ENCODE measurements at places on chromosomes 1 and 21.

GRCh38 chr1:14522926-14523241 lies 75.6 kb upstream of the KAZN start:
- DNase-seq = peak; percentile 28

GRCh38 chr1:78284354-78284753 lies 206.4 kb upstream of the PTGFR start:
- DNase-seq = no peak

GRCh38 chr1:147618077-147618569 lies 52.2 kb downstream of the ACP6 start:
- DNase-seq = no peak

GRCh38 chr1:223725578-223725977 lies 13.2 kb downstream of the CAPN2 start:
- no peak for DNase-seq

- DNase-seq = no peak
Measured at GRCh38 chr1:159941591-159942560, 3.5 kb downstream of the IGSF9 start.

- no peak for DNase-seq
Measured at GRCh38 chr1:216499581-216500272, 76.5 kb upstream of the USH2A start.

DNA sequence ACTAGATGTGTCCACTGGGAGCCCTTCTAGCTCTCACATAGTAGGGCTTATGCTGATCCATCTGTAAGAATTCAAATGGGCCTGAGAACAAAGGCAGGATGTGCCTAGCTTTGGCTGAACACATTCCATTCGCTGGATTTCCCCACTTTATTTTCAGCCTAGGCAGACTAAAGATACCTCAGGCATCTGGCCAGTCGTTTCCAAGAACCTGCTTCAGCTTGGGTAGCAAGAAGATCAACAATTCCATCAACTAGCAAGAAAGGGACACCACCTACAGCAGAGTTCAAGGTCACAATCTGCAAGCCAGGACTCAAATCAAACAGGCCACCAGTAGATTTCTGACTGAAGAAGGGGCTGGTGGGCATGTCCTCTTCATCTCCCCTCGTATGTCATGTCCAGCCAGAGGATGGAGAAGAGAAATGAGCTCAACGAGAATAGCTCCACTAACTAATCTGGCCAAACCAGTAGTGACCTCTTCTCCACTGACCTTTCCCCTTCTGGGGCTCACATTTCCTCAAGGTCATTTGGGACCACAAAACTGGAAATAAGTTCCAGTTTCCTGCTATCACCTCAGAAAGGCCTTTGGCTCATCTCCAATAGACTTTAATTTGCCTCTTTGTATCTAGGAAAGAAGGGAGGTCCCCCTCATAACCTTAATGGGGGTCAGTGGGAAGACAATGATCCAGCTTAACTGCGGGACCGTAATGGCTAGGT lies 14.2 kb downstream of the TXNIP start:
- DNase-seq = no peak

DNA sequence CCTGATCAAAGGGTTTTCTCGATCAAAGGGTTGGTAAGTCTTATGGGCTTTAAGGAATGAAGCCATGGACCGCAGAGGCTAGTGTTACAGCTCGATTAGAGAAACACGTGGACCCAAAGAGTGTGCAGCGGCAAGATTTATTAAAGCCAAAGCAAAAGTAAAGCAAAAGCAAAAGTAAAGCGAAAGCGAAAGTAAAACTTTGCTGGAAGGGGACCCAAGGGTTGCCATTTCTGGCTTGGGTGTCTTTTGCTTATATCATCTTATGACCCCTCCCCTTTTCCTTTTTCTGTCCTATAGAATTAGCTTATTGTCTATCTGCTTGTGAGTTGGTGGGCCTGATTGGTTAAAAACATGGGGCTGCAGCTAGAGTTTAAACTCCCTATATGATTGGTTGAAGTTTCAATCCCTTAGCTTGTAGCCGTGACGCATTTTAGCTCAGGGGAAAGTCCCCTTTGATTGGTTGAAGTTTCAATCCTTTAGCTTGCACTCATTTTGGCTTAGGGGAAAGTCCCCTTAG lies 957.0 kb downstream of the AMY1C start:
- peak; percentile 12 for DNase-seq

- no peak for DNase-seq
Measured at GRCh38 chr1:32028746-32029145, 15.1 kb downstream of the KHDRBS1 start.

GRCh38 chr1:153774026-153774595 lies 1.1 kb upstream of the SLC27A3 start:
- DNase-seq = no peak

- DNase-seq = no peak
Measured at GRCh38 chr1:206833801-206834200, 31.6 kb upstream of the IL20 start.

DNA sequence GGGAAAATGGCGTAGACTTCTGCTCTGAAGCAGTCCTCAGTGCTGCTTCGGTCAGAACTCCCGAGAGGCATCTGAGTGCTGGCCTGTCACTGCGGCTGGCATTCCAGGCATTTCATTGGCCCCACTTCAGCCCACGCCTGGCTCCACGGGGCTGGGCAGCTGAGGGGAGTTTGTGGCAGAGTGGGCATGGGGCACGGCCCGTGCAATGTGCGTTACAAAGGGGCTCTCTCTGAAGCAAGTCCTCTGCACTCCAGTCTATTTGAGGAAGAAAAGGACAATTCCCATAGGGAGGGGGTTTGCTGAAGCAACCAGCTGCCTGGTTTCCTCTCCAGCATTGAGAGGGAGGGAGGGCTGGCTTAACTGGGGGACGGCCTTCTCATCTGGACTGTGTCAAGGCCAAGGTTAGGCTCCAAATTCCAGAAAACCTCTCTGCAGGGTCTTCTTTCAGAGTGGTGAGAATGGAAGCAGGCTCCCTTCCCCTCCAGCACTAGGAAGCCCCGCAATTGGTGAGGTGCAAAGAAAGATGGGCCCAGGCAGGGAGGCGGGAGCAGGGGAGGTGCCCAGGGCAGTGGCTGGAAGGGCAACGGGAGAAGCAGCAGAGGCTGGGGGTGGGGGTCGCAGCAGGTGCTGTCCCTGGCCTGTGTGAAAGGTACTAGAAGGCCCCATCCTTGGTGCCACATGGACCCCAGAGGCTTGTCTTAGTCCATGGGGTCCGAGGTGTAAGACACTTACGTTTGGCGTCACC lies 21.1 kb upstream of the GPR157 start:
- DNase-seq = no peak

- no peak for DNase-seq
Measured at GRCh38 chr1:192811594-192812239, 2.9 kb downstream of the RGS2 start.

DNA sequence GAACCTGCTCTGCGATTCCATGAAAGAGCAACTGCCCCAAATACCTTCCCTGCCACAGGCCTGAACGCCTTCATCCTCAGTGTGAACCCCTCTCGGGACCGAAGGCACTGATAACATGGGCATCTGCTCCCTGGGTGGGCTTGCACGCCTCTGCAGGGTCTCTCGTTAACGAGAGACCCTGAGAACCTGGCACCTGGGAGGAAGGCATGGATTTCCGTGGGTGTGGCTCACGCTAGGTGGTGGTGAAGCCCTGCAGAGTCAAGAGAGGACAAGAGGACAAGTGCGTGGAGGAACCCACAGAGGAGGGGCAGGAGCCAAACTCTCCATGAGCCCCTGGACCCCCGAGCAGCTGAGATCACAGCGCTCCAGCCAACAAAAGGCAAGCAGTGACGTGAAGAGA lies 26.8 kb upstream of the COL6A2 start:
- DNase-seq = no peak

GRCh38 chr21:18041012-18041411 lies 203.6 kb upstream of the CHODL start:
- peak; percentile 62 for DNase-seq

GRCh38 chr1:27686223-27686990 lies 14.4 kb upstream of the IFI6 start:
- peak; percentile 6 for DNase-seq

DNA sequence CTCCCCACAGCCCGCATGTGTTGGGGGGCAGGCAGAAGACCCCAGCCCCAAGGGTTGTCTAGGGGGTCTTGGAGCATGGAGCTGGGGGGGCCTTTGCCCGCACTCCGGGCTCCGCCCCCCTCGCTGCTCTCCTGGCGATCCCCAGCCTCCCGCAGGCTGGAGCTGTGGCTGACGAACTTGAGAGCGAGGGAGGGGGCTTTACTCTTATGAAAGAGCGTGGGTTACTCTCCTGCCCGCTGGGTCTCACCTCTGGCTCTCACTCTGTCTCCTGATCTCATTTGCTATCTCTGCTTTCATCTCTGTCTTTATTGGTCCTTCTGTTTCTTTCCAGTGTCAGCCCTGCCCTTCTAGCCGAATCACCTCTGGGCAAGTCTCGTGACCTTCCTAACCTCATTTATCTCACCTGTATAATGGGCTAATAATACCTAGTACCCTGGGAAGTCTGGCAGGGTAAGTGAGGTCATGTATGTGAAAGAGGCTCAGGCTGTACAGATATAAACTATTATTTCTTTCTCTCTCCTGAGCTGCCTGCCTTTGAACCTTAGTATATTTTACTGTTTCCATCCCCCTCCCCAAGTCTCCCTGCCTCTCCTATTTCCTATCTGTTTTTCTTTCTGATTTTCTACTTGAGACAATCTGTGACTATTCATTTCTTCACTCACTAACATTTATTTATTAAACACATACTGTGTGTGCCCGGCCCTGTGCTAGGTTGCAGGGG lies 731 bp downstream of the EFNA4 start:
- DNase-seq = peak; percentile 70

DNA sequence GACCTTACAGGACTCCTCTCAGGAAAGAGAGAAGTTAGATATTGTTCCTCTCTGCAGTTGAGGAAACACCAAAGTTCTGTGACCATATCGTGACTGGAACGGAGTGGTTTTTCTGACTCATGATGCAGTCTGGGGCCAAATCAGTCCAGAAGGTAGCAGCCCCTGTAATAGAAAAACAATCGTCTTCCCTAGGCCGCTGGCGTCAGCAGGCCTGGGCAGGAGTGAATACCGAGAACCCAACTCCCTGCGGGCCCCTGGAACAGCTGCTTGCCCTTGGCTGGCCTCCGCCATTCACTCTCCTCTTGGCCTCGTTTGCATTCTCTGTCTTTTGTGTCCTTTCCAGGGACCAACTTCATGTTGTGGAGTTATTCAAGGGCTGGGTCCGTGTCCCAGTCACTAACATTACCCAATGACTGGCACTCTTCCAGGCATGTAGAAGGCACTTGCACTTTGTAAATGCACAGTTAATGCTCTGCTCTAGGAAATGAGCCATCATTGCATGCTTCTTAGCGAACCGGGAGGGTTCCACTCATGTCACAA lies 10.9 kb upstream of the CD101 start:
- DNase-seq = no peak

- DNase-seq = no peak
Measured at GRCh38 chr1:92554216-92554615, 67.5 kb upstream of the GFI1 start.

- DNase-seq = no peak
Measured at GRCh38 chr1:61638911-61639605, 85.9 kb downstream of the TM2D1 start.

DNA sequence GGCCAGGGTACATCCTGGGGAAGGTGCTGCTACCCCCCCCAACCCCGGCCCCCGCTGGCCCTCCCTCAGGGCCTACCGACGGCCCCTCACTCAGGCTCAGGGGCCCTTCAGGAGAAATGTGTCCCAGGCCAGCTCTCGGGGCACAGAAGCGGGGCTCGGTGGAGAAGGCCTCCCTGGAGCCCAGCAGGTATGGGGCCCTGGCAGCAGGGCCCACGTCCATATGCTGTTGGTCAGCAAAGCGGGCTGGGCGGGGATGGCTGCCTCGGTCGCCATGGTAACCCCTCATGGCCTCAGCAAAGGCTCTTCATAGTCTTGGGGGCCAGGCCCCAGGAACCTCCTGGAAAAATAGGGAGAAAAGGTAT lies 24.4 kb downstream of the DLGAP3 start:
- no peak for DNase-seq

GRCh38 chr1:182806015-182806678 lies 16.6 kb downstream of the NPL start:
- no peak for DNase-seq

GRCh38 chr1:114490274-114490693 lies 20.7 kb downstream of the TRIM33 start:
- no peak for DNase-seq

DNA sequence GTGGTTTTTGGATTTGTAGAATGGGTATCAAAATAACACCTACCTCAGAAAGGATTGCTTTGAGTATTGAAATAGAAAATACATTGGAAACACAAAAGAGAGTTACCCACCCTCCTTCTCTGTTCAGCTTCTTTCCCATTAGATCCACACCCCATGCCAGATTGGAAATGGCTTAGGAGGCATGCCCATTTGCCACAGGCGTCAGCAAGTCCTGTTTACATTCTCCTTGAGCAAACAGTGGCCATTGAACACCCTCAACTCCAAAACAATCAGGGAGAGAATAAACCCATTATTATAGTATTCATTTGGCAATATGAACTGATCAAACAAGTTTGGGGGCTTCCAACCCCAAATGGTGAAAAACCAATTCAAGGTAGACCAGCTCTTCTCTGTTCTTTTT lies 2.4 kb downstream of the ELAPOR1 start:
- no peak for DNase-seq

- DNase-seq = no peak
Measured at GRCh38 chr1:152623203-152623844, 421 bp upstream of the LCE3A start.

GRCh38 chr1:3460672-3461131 lies 6.2 kb downstream of the ARHGEF16 start:
- DNase-seq = no peak

- no peak for DNase-seq
Measured at GRCh38 chr1:46617108-46617800, 643 bp upstream of the MOB3C start.

GRCh38 chr1:206941766-206942418 lies 4.4 kb downstream of the PIGR start:
- DNase-seq = no peak

- peak; percentile 90 for DNase-seq
Measured at GRCh38 chr1:26472901-26473845, 933 bp downstream of the HMGN2 start.

GRCh38 chr1:203381151-203381751 lies 30.3 kb upstream of the FMOD start:
- no peak for DNase-seq

- DNase-seq = no peak
Measured at GRCh38 chr1:41322835-41323234, 38.4 kb upstream of the FOXO6 start.

- DNase-seq = no peak
Measured at GRCh38 chr21:23475281-23476219, 2131.7 kb downstream of the MRPL39 start.

All from NCI-H2227 treated with DMSO at 0.1 percent for 48 hours (cell line).